ENCODE measurements at places on chromosomes 11 and 22. TPM values are rescaled to one million over a fixed set of nuclear protein-coding genes. Genes with fewer than 3 reads are reported as not detected.
A peak's percentile ranks its signal among the peaks of the same experiment; 100 is the strongest.

CABP2 gene
- total RNA-seq: not detected

OR51F2 gene
- total RNA-seq: not detected

CYB5R2 gene
- total RNA-seq: 0.68 TPM

TAF6L gene
- total RNA-seq: 15.1 TPM

MRGPRE gene
- not detected for total RNA-seq

SCGB2A2 gene
- total RNA-seq: not detected

SMC1B gene
- total RNA-seq: 0.59 TPM

KRTAP5-4 gene
- total RNA-seq: not detected

SLCO2B1 gene
- 0.60 TPM for total RNA-seq

PACSIN3 gene
- total RNA-seq: 22.7 TPM

DRICH1 gene
- not detected for total RNA-seq

PATE4 gene
- not detected for total RNA-seq

CDHR5 gene
- not detected for total RNA-seq

OR8D1 gene
- total RNA-seq: not detected

DNA sequence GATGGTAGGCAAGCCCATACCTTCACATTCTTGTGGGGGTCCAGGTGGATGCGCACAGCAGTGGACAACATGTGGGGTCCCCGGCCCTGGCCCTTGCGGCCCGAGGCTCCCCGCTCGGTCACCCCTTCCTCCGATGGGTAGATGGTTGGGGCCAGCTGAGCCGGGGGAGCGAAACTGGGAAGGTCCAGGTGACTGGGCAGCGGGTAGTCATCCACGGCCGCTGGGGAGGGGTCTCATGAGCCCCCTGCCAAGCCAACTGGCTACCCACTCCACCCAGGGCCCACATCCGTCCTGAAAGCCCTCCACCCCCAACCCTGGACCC is 10.7 kb downstream of the ATG2A start:
- no peak for DNase-seq

- no peak for DNase-seq
Measured at GRCh38 chr11:3738241-3738640, 59.1 kb downstream of the NUP98 start.

DNA sequence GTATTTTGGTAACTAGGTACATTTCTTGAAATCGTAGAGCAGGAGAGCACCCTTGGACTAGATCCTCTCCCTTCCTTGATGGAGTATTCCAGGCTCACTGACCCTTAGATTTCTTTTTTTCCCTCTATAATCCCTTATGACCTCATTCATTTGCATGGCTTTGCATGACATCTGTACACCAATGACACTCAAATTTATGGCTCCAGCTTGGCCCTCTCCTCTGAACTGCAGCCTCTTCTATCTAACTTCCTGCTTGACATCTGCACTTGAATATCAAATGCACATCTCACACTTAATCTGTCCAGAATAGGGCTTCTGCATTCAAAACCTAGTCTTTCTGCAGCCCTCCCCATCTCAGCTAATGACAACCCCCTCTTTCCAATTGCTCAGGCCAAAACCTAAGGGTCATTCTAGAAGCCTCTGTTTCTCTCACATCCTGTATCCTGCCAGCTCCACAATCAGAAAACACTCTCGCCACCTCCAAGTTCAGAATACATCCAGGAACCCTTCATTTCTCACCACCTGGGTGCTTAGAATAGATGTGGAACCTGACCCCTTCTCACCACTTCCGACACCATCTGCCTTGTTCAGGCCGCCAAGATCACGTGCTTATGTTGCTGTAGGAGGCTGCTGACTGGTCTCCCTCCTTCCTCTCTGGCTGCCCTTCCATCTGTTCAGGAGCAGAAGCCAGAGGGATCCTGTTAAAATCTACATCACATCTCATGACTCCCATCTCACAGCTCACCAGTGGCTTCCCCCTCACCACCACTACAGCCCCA is 138.9 kb upstream of the MTNR1B start:
- DNase-seq: no peak

GRCh38 chr11:17598700-17599459 is 51.8 kb downstream of the OTOG start:
- DNase-seq: peak; percentile 34

- DNase-seq: no peak
Measured at GRCh38 chr11:124760806-124761205, 1.3 kb downstream of the ESAM start.

- DNase-seq: no peak
Measured at GRCh38 chr22:31136711-31137110, 3.6 kb downstream of the PLA2G3 start.

GRCh38 chr22:19716041-19716828 is 1.9 kb downstream of the SEPTIN5 start:
- DNase-seq: no peak

DNA sequence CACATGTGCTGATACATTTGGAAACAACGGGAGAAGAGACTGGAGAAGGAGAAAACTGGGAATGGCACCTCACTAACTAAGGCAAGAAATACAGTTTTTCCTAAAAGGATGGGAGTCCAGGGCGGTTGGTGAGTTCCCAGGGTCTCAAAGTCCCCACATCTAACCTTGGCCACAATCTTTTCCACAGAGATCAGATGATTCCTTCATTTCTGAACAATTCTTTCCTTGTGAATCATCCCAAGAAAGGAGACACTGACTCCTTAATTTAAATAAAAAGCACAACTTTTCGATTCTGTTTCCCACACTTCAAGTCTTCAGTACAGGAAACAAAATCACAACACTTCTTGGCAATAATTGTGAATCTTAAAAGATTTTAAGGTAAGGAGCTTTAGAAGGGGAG is 384.7 kb downstream of the DCDC1 start:
- peak; percentile 9 for DNase-seq

GRCh38 chr22:24541681-24542515 is 13.0 kb downstream of the GUCD1 start:
- DNase-seq: no peak

DNA sequence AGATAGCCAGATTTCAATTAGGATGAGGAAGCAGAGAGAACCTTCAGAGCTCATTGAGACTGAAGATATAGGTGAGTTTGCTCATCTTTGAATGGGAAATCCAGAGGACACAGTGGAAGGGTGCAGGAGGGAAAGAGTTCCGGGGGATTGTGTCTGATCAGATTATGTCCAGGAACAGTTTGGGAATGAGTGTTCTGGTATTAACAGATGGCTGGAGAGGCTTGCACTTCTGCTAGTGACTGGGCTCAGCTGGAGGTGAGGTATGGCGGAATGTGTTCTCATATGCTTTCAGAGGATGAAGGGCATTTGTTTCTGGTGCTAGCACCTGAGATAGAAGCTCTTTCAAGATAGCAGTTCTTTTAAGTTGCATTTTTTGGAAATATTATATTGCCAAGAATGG is 27.6 kb downstream of the ALKBH3 start:
- no peak for DNase-seq

DNA sequence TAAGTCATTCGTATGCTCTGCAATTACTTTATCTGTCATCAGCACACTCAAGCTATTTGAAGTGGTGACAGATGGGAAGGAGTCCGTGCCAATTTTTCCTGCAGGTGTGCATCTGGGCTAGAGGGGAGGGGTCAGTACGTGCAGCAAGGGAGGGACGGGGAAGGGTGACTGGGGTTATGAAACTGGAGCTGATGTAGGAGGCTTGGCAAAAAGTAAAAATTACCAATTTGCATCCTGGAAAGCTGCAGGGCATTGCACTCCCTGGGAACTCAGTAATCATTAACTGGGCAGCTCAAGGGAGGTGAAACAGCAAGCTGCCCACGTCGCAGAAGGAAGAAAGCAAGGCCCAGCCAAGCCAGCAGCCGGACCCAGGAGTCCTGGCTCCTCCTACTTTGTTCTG is 87.1 kb upstream of the TMEM45B start:
- DNase-seq: no peak

DNA sequence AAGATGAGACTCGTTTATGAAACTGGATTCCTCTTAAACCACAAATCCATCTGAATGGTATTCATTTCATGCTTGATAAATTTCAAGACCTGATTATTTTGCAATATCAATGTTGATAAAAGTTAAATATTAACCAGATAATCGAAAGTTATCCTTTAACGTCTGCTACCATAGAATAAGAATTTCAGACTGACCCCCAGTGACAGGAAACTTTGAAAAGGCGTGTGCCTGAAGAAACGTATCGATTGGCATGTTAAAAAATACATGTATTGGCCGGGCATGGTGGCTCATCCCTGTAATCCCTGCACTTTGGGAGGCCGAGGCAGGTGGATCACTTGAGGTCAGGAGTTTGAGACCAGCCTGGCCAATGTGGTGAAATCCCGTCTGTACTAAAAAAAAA is 13.9 kb downstream of the SCGB1A1 start:
- no peak for DNase-seq

GRCh38 chr22:35116817-35117216 is 50.9 kb downstream of the ISX start:
- DNase-seq: no peak

- DNase-seq: no peak
Measured at GRCh38 chr22:44885806-44886360, 123.9 kb downstream of the PHF21B start.

DNA sequence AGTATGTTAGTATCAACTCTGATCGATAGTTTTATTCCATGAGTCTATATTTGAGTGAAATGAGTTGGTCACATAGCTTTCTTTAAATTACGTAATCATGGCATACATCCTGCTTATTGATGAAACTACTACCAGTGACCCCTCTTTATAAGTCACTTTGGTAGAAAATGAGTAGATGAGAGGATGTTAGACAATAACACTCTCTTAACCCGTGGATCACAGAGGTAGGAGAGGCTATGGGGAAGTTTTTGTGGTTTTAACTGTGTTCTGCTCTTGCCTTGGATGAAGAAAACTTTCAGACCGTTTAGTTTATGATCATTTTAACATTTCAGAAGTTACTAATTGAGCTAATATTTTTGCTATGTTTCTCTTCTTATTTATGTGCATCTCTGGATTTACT is 34.0 kb downstream of the TBCEL start:
- no peak for DNase-seq

GRCh38 chr11:61404641-61405040 is 12.3 kb downstream of the TMEM216 start:
- no peak for DNase-seq

DNA sequence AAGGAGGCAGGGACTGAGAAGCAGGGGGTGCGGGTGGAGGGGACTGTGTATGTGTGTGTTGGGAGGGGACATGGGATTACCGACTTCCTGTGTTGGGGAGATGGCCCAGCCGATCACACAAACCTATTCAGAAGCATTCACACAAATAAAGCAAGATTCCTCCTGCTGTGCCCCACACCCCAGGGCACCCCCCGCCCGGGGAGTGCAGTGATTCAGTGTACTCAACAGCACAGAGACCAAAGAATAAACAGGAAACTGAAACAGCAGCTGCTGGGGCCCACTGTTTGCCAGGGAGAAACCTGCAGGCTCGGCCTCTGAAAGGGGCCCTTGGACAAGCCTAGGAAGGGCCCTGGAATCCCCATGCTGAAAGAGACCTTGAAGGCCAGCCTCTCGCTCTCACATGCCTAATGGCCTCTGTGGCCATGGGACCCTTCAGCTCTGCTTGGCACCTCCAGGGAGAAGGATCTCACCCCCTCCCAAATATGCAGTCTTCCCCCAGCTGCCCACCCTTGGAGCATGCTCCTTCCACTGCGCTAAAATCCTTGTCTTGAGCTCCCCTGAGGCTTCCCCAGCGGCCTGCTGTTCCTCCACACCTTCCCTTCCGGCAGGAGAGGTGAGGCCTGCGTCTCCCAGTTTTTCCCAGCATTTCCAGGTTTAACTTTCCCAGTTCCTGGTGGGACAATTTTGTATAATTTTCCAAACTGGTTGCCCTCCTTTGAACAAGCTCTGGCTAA is 72.9 kb downstream of the CSNK2A3 start:
- DNase-seq: peak; percentile 19

DNA sequence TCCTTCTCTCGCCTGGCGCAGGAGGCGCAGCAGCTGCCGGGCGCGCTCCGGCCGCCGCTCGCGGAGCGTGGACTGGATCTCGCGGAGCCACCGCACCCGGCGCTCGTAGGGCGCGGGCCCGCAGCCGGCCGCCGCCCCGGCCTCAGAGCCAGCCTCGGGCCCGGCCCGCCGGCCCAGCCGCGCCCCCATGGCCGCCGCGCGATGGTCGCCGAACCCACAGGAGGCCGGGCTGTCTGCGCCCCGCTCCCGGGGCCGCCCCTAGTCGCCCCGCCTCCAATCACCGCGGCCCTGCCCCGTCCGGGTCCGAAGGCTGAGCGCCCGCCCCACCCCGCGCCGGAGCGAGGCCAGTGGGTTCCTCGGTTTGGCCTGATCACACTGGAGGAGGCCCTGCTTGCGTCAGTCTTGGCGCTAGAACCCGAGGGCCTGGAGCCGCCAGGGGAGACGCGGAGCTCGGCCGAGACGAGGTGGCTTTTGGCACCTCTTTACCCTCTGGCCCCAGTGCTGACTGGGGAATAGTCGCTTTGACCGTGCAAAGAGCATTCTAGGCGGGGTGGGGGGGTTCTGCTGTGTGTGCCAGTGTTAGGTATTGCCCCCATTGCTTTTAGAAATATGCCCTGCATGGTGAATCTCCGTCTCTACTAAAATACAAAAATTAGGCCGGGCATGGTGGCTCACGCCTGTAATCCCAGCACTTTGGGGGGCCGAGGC is at the start of gene LRRC75B:
Gene LRRC75B (minus strand): TSS at position 223 of the 708 bp plus-strand sequence. CDS start 34 bp downstream, at position 189.
- peak; percentile 69 for DNase-seq

DNA sequence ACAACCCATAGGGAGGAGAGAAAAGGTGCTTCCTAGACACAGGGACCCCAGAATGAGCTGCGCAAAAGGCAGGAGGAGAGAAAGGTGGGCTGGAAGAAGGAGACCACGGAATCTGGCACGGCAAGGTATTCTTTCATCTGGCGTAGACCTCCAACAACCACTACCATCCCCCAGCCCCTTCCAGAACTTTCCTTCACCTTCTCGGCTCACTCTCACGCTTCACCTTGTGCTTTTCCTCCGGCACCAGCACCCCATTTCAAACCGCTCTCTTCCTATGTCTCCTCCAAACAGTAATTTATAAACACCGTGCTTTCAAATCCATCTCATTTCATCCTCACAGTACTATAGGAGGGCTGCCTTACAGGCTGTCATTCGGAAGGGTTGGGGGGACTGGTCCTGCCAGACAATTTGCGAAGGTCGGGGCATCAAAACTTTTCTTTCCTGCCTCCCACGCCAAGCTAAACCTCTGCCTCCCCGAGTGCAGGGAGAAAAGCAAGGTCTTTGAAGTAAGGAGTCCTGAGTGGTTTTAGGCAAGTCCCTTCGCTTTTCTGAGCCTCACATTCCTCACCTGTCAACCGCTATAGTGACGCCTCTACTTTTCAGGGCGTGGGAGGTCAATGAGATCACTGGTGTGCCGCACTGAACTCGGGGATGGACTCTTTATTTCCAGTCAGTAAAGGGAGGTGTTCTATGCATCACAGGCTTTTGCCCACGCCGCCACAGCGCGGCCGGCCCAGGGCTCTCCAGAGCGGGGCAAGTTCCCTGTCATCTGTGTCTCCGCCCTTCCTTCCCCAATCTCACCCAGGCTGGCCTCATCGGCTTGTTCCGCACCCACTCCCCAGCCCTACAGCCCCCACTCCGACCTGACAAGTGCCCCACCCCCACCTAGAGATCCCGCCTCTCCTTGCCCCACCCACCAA is 800 bp downstream of the KCTD21 start:
- no peak for DNase-seq

DNA sequence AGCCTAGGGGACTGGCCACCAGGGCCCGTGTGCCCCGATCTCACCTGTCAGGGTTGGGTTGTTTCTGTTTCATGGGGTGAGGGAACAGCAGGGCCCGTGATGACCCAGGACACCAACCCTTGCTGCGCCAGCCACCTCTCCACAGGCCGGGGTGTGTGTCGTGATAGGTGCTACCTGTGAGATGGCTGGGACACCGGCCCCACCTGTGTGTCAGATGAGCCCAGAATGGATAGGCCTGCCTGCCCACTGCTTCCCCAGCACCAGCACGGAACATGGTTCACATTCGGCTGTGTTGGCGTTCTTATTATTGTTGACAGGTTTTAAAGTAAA is 7.1 kb downstream of the CLDN5 start:
- DNase-seq: no peak
